ENCODE measurements at places on chromosomes 16 and 17.

GRCh38 chr16:50288920-50289319 is 22.6 kb downstream of the ADCY7 start:
- DNase-seq: no peak

- no peak for DNase-seq
These were observed at the start of gene C16orf82 for GRCh38 chr16:27066668-27067537. Gene C16orf82 (plus strand): TSS chr16:27066927.

- no peak for DNase-seq
These were observed 4.4 kb downstream of the ZC3H7A start for GRCh38 chr16:11792410-11793241.

- no peak for DNase-seq
These were observed 5.5 kb upstream of the RAPGEFL1 start for GRCh38 chr17:40171750-40172149.

- DNase-seq: no peak
These were observed 39.7 kb downstream of the NACA2 start for GRCh38 chr17:61551255-61551742.

DNA sequence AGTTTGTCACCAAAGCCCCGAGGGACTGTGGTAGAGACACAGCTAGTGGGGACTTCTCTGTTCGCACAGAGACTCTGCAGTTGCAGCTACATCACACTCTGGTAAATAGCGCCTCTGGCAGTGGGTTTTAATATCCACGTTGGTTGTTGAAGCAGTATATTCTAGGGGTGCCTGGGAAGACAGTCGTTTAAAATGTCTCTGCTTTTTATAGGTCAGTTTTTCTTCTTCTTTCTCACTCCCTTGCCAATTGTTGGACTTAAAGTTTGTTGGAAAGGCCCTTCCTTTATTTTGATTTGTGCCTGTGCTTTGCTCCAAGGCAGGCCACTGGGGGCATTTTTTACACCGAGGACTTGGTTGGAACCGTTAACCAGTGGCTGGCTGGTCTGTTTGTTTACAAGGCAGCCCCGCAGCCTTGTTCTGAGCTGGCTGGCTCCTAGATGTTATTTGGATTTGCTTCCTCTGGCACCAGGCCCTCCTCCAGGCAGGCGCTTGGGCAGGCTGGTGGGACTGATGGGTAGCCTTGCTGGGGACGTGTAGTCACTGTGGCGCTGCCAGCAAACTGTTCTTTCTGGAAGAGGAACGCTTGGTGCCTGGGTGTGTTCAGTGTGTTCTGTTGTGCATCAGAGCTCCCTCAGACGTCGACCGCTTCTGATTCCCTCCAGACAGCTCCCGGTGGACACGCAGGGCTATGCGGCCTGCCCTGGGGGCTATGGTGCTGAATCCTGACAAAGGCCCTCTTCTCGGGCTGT is 218.2 kb upstream of the CHMP6 start:
- no peak for DNase-seq

DNA sequence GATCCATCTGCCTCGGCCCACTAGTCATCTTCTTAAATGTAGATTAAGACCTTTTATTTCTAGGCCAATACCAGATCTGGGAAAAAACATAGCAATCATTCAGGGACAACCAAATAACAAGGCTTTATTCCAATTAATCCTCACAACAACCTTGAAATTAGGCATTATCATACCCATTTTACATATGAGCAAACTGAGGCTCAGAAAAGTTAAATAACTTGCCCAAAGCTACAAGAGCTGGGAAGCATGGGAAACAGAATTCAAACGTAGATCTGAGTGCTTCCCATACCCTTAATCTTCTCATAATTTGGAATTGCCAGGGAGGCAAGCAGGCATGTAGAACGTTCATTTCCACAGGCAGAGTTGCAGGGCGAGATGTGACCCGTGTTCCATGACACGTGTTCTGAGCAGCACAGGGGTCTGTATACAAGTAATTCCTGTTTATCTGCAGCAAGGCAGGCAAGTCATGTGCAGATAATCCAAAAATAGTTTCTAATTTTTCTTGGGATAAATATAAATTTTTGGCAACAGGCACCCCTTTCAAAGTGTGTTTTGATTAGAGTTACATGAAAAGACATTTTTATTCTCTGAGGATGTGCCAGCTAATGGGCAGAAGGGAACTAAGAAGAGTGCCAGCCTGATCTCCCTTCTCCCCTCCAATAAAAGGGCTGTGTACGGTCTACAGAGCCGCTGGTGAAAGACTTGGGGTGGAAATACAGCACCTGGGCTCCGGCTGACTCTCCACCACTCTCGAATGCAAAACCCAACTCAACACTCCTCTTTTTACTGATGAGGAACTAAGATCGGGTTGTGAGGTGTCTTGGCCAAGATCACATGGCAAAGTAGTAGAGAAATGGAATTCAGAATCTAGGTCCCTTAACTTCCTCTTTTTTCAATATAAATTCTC is 27.7 kb upstream of the MYOCD start:
- DNase-seq: no peak

GRCh38 chr16:31120129-31120528 is 2.7 kb downstream of the KAT8 start:
- DNase-seq: no peak

DNA sequence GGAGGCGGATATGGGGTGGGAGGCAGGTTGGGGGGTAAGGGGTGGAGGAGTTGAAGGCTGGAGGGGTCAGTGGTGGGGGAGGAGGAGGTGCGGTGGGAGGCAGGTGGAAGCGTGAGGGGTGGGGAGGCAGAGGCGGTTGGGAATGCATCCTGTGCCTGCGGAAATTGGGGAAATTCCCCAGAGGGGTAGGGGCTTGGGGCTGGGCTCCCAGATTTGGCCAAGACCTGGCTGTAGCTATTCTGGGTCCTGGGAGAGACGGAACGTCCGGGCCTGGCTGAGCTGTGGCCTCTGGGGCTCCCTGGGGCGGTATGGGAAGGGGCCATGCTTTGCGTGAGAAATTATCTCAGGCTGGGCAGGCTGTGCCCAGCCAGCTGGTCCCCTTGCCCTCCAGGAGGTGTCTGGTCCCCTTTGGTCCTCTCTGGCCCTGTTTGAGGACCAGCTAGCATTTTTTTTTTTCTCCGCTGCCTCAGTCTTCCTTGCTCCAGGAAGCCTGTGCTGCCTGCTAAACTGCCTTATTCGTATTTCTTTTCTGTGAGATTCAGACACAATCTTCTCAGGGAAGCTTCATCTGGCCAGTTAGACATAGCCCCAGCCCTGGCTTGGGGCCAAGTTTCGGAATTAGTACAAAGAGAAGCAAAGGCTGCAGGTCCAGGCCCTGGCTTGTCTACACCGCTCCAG is 7.3 kb upstream of the TRPV2 start:
- no peak for DNase-seq

DNA sequence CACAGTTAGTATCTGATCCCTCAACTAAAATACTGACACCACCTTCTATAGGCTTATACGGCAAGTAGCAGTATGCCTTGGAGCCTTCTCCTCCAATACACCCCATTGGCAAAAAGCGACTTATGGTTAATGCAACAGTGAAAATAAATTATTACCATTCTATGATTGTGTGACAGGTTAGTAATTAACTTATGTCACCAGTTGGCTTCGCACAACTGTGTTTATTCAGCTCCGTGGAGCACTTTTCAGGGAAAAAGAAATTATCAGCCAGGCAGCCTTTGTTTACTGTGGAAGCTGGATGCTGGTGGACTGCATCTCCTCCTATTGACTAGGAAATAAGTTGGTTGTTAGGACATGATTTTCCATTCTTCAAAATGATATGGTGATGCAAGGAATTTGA is 833.8 kb upstream of the RBFOX1 start:
- no peak for DNase-seq

GRCh38 chr17:41178843-41179616 is 1.0 kb upstream of the KRTAP4-2 start:
- no peak for DNase-seq

- DNase-seq: no peak
These were observed 44.2 kb upstream of the ZNF423 start for GRCh38 chr16:49899991-49900695.

DNA sequence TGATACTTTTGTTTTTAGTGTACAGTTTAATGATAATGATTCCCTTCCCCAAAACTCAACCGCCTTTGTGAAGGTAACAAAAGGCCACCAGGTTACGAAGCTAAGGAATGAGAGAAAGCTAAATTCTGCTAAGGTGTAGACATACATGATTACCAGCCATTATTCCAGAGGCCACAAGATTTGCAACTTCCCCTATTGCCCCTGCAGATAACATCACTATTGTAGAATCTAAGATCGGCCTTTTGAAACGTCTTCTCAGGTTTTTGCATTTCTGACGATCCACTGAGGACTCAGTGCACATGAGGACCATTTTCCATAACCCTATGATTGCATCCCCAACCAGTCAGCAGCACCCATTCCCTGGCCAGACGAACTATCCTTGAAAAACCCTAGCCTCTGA is 33.9 kb upstream of the SNN start:
- DNase-seq: no peak

DNA sequence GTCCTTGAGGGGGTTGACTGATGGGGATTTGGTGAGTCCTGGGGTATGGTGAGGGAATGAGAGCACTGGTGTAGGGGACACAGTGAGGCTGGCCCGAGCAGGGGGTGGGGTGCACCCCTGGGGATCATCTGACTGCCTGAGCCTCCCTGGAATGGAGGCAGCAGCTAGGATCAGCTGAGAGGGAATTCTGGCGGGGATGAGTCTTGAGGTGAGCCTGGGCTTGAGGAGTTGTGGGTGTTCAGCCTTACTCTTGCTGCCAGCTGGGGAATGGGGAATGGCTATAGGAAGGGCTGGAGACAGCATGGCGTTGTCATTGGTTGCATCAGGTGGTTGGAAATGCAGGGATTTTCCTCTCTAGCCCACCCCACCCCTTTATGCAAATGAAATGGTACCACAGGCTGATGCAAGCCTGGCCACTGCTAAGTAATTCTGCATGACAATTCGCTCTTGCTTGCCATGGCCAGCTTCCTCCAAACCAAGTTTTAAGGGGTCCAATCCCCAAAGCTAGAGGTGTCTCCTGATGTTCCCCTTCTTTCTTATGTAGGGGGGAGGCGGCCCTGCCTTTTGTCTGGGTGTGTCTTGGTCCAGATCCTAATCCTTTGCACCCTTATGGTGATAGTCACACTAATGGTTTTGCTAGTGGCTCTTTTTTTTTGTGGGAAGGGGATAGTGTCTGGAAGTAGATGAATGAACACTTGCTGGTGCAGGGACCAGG is 7.5 kb downstream of the NFE2L1 start:
- no peak for DNase-seq

DNA sequence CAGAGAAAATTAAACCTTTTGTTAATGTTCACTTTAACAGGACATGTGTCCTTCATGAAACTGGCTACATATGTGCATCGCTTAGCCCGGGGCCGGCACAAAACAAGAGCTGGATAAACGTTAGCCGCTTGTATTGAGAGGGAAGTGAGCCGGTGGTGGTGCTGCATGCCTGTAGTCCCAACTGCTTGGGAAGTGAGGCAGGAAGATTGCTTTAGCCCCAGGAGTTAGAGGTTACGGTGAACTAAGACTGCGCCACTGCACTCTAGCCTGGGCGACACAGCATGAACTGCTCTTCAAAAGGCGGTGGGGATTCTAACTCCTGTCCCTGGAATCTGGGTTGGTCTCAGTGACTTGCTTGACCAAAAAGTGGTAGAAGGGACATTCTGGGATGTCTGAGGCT is 15.0 kb upstream of the SPHK1 start:
- no peak for DNase-seq

GRCh38 chr17:67403065-67403464 is 26.0 kb downstream of the PITPNC1 start:
- no peak for DNase-seq

- DNase-seq: peak; percentile 16
These were observed 7.9 kb downstream of the ENGASE start for GRCh38 chr17:79082311-79083190.

GRCh38 chr16:71647391-71647790 is 21.4 kb downstream of the MARVELD3 start:
- DNase-seq: no peak

GRCh38 chr17:75342996-75343395 is 53.8 kb upstream of the SLC25A19 start:
- no peak for DNase-seq

GRCh38 chr16:31273187-31273586 is 13.4 kb downstream of the ITGAM start:
- no peak for DNase-seq

- DNase-seq: no peak
These were observed 147.1 kb downstream of the TANC2 start for GRCh38 chr17:63113167-63113566.

GRCh38 chr17:63189930-63190329 is 223.9 kb downstream of the TANC2 start:
- DNase-seq: no peak

GRCh38 chr17:40525294-40525693 is 23.9 kb upstream of the TNS4 start:
- no peak for DNase-seq

DNA sequence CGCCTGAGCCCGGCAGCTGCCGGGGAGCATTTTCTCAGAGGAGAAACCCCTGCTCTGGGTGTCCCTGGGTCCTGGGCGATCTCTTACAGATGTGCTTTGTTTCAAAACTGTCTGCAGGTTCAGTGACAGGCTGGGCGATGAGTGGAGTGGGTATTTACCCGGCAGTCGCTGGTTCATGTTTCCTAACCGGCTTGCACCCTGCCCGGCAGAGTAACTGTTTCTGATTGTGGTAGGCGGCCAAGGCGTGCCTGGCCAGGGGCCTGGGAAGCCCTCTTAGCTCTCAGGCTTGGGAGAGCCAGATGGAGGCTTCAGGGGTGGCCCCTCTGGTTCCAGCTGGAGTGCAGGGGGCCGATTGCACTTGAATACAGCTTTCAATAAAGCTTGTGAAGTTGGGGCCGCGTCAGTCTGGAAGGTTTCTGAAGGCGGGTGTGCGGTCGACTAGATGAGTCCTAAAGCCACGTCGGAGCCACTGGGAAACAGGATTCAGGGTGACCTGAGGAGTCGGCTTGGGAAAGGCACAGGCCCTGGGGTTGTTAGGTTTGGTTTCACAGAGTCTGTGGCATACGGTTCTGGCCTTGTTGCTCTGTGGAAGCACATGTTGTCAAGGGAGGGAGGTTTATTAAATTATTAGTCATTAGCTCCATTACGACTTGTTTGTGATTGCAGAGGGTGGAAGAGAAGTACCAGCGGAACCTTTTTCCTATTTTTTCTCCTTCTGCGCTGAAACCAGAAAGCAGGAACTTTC is 1.4 kb downstream of the BAIAP2 start:
- DNase-seq: no peak

GRCh38 chr17:37744961-37745800 is at the start of gene HNF1B:
Gene HNF1B (minus strand): TSS chr17:37745059. CDS start chr17:37744884, 175 bp downstream.
- DNase-seq: no peak

DNA sequence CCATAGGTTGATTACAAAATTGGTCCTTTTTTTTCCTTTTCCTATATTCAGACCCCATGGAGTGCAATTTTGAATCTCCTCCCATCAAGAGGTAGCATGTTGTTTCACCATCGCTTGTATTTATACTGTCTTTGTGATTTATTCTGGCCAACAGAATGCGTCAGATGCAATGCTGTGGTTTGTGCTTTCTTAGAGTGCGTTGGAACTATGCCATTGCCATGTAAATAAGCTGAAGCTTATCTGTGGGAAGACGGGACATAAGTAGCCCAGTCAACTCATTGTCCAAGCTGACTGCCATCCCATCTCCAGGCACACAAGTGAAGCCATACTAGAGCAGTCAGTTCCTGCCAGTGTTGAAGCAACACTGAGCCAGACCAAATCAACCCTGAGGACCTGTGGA is 1339.3 kb upstream of the GOT2 start:
- no peak for DNase-seq
